ENCODE measurements at places on chromosomes 11 and 22.

- DNase-seq = no peak
Measured at GRCh38 chr11:79113054-79113690, 327.7 kb downstream of the TENM4 start.

- no peak for DNase-seq
Measured at GRCh38 chr11:117300773-117301172, 9.6 kb downstream of the BACE1-AS start.

GRCh38 chr11:73361953-73362776, 14.0 kb upstream of the RELT start:
- no peak for DNase-seq

- no peak for DNase-seq
Measured at GRCh38 chr11:77592727-77593126, 3.0 kb downstream of the AQP11 start.

DNA sequence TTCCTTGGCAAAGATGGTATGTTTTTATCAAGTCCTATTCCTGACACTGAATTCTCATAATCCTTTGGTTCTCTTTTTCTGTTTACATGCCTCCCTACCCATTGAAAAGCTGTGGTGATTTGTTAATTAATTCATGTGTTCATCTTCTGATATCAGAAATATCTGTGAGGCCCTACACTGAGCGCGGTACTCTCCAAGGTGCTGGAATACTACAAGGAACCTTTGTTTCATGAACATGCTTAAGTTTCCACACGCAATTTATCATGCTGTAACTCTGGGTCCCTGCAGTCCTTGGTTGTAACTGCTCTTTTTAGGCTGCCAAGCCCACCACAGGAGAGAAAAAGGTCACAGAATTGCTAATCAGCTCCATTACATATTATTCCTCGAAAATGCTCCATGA, 331.8 kb downstream of the FAT3 start:
- DNase-seq = no peak

DNA sequence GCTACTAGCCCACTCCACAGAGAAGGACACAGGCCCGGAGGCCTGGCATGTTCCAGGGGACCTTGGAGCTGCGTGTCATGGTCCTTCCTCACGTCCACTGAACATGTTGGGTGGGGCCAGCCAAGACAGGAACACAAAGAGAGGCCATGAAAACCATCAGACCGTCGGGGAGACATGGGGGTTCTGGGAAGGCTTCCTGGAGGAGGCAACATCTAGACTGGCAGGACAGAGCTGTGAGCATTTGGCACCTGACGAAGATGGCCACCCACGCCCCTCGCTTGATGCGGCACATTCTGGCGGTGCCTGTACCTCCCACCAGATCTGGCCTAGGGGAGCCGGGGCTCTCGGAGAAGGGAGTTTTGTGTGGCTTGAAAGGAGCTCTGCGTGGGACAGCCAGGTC, 24.7 kb upstream of the ARHGAP8 start:
- no peak for DNase-seq

- no peak for DNase-seq
Measured at GRCh38 chr11:10618490-10618889, 50.0 kb upstream of the LYVE1 start.

Data from activated CD4-positive, CD25-positive, alpha-beta regulatory T cell treated with anti-CD3 and anti-CD28 coated beads, Interleukin-2, amount 50 U/mL, for 72 hours (primary cell).